ENCODE measurements at places on chromosomes 12 and 14.

- DNase-seq = no peak
Observed at GRCh38 chr12:4806439-4807115, 86.4 kb downstream of the GALNT8 start.

DNA sequence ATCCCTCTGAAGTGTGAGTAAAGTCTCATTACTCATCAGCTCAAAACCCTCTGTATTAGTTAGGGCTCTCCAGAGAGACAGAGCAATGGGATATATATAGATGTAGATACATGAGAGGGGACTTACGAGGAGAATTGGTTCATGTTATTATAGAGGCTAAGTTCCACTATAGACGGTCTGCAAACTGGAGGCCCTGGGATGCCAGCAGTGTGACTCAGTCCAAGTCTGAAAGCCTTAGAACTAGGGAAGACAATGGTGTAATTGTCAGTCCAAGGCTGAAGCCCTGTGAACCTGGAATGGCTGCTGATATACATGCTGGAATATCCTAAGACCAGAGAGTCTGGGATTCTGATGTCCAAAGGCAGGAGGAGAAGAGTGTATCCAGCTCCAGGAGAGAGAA is 57.3 kb upstream of the CEP83 start:
- no peak for DNase-seq

DNA sequence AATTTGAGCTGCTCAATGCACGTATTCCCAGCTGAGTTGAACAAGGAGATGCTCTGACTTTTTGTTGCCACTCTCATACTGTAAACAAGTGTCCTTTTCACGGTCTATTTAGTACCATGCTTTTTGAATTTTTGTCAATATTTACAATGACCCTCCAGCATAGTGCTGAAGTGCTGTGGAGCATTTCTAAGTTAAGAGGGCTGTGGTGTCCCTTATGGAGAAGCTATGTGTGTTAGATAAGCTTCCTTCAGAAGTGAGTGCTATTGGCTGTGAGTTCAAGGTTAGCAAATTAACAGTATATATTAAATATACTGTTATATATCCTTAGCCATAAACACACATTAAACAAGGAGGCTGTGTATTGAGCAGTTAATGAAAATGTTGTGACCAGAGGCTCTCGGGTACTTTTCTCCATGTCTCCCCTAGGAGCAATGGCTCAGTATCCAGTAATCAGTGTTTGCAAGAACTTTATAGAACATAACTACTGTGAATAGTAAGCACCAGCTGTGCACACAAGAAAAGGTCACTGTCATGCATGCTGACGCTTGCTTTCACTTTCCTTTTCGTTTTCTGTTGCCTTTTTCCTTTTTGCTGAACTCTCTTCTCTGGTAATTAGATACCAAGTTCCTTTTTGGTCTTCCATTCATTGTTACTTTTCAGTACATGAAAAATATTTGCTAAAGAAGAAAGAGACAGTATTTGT is 187.2 kb upstream of the NEDD1 start:
- no peak for DNase-seq

GRCh38 chr12:53431187-53431586 is 7.5 kb downstream of the AMHR2 start:
- DNase-seq = no peak

GRCh38 chr12:79688376-79689060 is 2.2 kb downstream of the PAWR start:
- no peak for DNase-seq

- no peak for DNase-seq
Observed at GRCh38 chr12:20805921-20806320, 4.6 kb upstream of the SLCO1B3 start.

- DNase-seq = no peak
Observed at GRCh38 chr12:57614178-57614947, 3.1 kb downstream of the ARHGEF25 start.

DNA sequence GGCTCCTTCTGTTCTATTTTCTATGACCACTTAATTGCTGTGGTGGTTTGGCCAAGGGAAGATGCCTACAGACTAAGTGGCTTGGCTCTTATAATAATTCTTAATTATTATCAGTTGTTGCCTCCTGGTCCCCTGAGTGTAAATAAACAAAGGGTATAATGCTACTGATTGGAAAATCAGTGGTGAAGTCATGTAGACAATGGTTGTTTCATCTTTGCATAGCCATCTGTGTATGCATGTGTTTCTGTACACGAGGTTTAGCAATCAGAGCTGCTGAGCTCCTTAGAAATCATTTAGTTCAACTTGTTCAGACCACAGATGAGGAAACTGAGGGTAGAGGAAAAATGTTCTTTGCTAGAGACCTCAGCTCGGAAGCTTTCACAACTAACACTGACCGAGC is 152.2 kb downstream of the STXBP6 start:
- DNase-seq = no peak

- DNase-seq = no peak
Observed at GRCh38 chr14:55746558-55746957, 166.6 kb downstream of the KTN1 start.

GRCh38 chr14:67583711-67584644 is 16.1 kb downstream of the PIGH start:
- peak; percentile 6 for DNase-seq

GRCh38 chr14:23306412-23307145 is at the start of gene BCL2L2:
Gene BCL2L2, plus strand, starts transcription at chr14:23306833. Its CDS starts 935 bp downstream, at chr14:23307768.
- peak; percentile 72 for DNase-seq

DNA sequence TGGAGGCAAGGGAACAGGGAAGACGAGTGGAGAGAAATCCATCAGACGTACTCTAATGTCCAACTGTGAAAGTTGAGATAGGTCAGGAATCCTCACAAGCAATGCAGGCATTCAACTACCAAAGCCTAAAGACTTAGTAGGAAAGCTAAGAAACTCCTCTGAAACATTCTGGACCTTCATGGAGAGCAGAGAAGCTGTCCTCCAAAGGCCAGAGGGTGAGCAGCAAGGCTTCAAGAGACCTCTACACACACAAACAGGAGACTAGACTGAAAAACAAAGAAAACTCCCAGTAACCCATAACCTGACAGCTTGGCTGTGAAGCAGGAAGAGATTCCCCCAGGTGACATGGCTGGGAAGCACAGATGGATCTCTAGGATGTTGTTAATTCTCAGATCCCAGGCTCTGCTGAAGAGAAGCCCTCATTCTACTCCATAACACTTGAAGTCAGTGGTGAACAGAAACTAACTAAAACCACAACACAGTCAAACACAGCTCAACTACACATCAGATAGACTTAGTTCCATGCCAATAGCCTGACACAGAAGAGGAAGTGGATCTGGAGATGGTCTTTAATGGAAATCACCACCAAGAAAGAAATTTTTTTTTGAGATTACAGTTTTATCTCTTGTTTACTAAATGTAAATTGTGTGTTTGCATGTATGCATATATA is 23.2 kb upstream of the LYZ start:
- no peak for DNase-seq

DNA sequence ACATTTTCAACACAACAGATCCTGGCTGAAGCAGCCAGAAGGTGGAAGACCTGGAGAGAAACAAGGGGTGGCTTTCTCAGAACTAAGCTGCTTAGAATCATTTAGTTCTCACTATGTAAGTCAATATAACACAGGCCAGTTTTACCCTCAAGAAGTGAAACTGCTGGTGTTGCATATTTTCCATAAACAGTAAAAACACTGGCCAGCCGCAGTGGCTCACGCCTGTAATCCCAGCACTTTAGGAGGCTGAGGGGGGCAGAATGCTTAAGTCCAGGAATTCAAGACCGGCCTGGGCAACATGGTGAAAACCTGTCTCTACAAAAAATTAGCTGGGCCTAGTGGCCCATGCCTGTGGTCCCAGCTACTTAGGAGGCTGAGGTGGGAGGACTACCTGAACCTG is 11.6 kb downstream of the STX2 start:
- no peak for DNase-seq

DNA sequence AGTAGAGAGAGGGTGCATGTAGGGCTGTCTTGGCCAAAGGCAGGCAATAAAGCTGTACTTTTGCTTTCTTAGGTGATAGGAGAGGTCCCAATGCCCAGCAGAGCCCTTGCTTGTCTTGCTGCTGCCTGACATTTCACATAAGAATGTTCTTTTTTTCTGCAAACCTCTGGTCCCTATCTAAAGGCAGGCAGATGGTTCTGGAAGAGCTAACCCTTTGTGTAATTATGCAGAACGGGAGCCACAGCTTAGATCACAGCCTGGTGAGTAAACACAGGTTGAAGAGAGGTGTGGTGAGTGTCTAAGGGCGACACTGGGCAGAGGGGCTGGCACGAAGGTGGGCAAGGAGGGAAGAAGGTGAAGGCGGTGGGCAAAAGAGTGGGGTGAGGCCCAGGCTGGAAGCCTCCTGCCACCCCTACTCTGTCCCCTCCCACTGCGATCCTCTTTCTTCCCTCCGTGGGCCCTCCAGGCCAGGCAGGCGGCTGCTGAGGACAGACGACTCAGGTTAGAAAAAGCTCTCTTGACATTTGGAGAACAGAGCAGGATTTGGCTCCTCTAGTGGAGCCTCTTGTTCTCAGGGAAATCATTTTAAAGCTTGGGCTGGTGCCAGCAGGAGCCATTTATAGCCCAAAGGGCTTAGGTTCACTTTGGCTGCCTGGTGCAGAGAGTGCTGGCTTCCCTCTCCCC is 42.8 kb downstream of the PRMT8 start:
- DNase-seq = peak; percentile 71

DNA sequence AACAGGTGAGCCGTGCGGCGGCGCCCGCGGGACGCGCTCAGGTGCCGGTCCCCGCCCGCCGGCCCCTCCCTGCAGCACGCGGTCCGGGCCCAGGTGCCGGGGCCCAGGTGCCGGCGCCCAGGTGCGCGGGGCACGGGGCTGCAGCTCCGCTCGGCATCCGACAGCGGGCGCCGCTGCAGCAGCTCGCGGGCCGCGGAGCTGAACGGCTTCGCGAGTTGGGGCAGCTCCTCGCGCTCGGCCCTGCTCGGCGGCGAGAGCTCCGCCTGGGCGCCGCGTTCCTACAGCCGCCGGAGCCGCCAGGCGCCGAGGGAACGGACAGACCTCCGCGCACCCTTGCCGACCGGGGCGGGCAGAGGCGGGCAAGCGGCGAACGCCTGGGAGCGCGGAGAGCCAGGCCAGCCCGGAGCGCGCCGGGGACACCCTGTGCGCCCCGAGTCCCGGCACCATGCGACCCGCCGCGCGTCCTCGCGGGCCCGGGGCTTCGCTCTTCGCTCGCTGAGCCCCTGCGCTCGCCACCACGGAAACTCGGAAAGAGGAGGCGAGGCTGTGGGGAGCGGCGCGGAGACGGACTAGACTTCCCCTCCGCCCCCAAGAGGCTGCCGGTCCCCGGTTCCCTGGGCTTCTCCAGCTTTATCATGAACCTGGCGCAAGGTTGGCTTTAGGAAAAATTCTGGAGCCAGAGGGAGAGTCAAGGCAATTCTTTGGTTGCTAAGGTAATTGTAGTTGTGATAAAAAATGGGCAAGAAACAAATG is at the start of gene RGS6:
Gene RGS6, plus strand, starts transcription at position 201 of the 753 bp plus-strand sequence.
- DNase-seq = peak; percentile 14

- DNase-seq = no peak
Observed at GRCh38 chr12:70772836-70773235, 135.6 kb upstream of the PTPRB start.

DNA sequence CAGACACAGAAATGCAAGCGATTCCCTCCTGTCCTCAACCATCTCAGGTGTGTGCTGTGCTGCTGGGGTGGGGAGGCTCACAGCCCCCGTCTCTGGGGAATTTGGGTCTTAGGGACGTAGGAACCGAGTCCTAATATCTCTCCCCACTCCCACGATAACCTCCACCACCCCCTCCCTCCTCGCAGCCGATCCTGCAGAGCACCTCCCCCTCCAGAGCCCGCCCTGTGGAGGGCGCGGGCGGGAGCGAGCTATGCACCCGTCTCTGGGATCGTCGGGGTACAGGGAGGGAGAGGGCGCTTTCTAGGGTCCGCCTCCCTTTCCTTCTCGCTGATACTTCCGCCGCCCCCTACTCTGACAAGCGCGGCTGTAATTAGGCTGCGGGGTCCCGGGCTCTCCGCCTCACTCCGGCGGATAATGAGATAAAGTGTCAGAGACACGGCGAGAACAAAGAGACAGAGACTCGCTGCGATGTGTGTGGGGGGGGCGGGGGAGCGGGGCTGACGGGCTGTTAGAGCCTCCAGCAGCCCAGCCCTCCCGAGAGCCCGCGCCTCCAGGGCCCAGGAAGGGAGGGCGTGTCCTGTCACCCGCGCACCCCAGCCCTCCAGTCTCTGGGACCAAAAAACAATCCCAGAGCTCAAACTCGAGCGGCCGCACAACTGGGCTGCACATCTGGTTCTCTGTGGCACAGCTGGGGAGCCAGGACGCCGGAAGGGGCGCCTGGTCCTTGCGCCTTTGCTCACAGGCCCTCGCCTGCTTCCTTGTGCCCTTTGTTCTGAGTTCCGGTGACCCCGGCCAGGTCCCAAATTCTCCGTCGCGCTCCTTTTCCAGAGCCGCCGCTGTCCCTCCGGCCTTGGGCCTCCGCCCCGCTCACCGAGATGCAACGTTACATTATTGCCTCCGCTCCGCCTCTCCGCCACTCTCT is 8.7 kb downstream of the SHMT2 start:
- peak; percentile 39 for DNase-seq

- no peak for DNase-seq
Observed at GRCh38 chr14:60723116-60723906, 840 bp downstream of the SIX4 start.

DNA sequence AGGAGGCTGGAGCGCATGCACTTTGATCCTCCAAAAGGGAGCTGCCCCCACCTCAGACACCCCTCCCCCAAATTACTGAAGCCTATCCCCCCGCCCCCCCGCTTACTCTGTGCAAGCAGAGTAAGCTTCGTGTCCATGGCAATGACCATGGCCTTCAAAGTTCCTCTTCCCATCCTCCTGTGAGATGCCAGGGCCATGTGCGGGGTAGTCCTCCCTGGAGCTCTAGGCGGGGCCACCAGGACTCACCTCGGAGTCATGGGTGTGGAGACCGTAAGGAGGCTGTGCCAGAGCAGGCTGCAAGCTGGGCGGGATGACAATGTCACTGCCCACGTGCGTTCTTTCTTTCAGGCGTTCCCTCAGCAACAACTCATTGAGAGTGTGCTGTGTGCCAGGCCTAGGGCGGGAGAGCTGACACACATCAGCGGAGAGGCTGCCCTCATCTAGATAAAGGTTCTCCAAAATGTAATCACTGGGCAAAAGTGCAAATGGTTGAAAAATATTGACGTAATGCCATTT is 66.8 kb downstream of the C14orf132 start:
- no peak for DNase-seq

- DNase-seq = no peak
Observed at GRCh38 chr14:69387311-69387710, 10.8 kb downstream of the ERH start.

- DNase-seq = no peak
Observed at GRCh38 chr14:67973436-67973835, 153.9 kb downstream of the RAD51B start.

- no peak for DNase-seq
Observed at GRCh38 chr12:118042091-118042490, 18.9 kb downstream of the WSB2 start.

GRCh38 chr12:50151047-50151687 is 16.0 kb downstream of the CERS5 start:
- no peak for DNase-seq

GRCh38 chr12:89706986-89707702 is 1.5 kb downstream of the ATP2B1 start:
- DNase-seq = no peak

All from NCI-H1694 treated with DMSO at 0.1 percent for 48 hours (cell line).